ENCODE measurements at places on chromosomes 6 and 20.

- peak; percentile 45 for DNase-seq
Measured at GRCh38 chr6:32462609-32463008, 22.9 kb downstream of the HLA-DRA start.

DNA sequence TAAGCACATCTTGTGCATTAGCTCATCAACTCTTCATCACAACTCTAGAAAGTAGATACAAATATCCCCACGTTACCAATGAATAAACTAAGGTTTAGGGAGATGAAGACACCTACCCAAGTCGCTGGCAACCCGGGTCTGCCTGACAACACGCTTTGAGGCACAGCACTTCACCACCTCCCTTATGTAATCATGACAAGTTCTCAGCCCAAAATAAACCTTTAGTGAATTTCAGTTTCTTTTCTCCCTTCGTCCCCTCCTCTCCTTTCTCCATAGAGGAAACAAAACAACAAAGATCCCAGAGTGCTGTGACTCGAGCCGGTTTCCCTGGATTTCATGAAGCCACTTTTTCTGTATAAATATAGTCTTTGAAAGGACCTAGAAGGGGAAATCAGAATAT, 105.4 kb downstream of the MAFB start:
- DNase-seq = no peak

DNA sequence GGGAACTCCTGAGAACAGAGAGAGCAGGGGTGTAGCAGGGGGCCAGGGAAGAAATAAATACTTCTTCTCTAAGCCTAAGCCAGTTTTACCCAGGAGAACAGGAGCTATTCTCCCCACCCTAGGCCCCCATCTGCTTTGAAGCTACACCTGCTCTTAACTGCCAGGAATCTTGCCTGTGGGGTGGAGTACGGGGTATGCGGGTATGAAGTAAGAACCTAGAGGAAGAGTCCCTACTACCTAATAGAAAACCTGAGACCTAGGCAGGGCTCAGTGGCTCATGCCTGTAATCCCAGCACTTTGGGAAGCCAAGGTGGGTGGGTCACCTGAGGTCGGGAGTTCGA, 1.5 kb downstream of the SLC29A1 start:
- DNase-seq = no peak

DNA sequence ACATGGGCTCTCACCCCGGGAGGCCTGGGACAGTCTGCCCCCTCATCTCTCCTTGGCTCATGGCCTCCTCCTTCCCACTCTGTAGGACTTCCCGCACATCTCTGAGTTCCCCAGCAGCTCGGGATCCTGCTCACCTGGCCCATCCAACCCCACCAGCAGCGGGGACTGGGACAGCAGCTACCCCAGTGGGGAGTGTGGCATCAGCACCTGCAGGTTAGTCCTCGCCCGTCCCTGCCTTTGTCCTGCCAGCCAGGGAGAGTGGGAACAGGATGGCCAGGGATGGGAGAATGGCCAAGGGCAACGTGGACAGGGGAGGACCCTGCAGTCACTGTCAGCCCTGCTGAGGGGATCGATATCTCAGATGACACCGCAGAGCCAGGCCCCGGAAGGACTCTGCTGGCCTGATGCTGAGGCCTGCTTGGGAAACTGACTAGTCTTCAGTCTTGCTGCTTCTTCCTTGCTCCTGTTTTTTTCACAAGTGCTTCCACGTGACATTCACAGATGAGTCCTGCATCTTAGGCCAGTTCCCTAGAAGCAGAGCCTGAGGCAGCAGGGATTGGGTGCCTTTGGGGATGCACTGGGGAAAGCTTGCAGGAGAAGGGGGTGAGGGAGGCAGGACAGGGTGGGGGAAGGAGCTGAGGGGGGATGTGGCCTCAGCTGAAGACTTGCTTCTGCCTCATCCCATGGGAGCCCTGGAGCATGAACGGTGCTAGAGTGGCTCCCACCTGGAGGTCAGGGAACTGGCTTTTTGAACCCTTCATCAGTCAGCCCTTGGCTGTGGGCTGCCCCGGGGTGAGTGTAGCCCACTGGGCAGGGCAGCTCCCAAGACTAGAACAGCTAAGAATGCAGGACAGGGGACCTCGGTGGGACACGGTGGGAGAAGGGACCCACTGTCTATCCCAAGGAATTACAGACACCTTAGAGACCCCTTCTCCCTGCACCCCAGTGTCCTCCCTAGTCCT, 120.1 kb downstream of the JPH2 start:
- DNase-seq = peak; percentile 33

DNA sequence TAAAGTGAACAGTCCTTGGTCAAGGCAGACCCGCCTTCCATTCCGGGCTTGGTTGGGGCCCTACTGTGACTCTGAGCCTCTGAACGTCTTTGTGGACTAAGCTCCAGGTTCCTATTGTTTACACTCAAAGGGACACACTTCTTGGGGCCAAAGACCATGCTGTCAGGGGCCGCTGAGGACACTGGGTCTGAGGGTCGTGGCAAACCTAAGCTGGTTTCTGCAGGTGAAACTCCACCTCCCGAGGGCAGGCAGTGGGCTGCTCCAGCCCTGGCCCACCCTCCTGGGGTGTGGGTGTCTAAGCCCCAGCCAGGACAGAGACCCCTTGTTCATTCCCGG, 43.1 kb downstream of the DSTN start:
- peak; percentile 25 for DNase-seq

DNA sequence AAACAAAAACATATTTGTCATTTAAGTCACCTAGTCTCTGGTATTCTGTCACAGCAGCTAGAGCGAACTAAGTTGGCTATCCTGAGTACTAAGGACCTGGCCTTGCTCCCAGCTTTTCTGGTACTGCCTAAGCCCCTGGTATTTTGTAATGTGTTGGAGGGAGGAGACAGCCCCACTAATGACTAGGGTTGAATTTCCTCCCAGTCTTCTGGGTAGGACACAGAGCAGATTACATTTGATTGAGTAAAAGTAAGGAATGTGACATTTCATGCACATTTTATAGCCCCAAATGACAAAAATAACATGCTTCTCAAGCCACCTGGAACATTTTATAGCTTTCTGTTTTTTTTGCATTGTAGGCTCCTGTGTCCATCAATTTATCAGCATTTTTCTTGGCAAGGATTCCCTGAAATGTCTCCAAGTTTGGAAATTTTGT, 47.9 kb upstream of the DDR1 start:
- no peak for DNase-seq

GRCh38 chr6:79630883-79631692, at the start of gene SH3BGRL2:
Gene SH3BGRL2, plus strand, starts transcription at chr6:79631329. Its CDS starts 133 bp downstream, at chr6:79631462.
- peak; percentile 55 for DNase-seq

DNA sequence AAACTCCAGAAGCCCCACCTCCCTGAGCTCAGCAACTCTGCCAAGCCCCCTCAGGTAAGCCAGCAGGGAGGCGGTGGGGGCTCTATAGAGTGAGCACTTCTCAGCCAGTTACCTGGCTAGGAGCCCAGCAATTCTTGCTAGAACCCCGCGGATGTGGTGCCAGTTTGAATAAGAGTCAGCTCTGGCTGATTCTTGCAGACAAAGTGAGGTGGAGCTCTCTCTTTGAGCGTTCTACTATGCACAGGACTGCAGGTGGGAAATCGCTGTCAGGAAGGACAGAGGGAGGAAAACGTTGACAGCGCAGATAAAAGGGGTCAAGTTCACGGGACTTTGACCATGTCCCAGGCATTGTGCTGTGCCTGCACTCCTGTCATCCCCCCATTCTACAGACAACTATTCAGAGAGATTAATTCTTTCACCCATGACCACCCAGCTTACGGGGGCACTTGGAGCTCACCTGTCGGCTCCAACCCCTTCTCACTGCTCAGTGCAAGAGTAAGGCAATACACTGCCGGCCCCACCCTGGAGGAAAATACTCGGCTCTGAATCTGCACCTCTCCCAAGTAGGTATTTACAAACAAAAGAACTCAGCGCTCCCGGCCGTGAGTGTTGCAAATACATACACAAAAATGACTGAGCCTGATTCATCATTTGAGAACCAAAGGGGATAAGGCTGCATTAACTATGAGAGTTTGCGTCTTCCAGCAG, 92.9 kb downstream of the ANKRD60 start:
- no peak for DNase-seq

- no peak for DNase-seq
Measured at GRCh38 chr6:8731874-8732273, 296.5 kb upstream of the SLC35B3 start.

DNA sequence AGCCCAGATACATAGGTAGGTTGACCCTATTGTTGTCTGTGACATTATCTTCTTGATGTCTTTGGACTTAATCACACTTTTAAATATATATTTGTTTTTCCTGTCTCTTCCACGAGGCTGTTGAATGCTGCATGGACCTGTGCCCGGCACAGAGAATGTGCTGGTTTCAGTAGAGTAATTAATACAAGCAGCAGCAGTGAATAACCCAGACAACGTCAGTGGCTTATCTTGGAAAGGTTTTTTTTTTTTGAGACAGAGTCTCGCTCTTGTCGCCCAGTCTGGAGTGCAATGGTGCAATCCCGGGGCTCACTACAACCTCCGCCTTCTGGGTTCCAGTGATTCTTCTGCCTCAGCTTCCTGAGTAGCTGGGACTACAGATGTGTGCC, 108.2 kb downstream of the CDH26 start:
- DNase-seq = no peak

DNA sequence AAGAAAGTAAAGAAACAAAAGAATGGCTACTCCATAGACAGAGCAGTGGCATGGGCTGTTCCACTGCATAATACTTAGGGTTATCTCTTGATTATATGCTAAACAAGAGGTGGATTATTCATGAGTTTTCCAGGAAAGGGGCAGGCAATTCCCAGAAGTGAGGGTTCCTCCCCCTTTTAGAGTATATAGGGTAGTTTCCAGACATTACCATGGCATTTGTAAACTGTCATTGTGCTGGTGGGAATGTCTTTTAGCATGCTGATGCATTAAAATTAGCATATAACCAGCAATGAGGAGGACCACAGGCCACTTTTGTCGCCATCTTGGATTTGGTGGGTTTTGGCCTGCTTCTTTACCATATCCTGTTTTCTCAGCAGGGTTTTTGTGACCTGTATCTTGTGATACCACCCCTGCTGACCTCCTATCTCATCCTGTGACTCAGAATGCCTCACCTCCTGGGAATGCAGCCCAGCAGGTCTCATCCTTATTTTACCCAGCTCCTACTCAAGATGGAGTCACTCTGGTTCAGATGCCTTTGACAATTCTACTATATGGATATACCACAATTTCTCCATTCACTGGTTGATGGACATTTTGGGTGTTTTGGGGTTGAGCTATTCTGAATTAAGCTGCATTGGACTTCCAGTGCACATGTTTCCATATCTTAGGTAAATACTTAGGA, 280.6 kb downstream of the FARS2 start:
- DNase-seq = no peak

- no peak for DNase-seq
Measured at GRCh38 chr6:32116674-32117073, 7.5 kb upstream of the TNXB start.
